ENCODE measurements at places on chromosomes 11 and 22.

DNA sequence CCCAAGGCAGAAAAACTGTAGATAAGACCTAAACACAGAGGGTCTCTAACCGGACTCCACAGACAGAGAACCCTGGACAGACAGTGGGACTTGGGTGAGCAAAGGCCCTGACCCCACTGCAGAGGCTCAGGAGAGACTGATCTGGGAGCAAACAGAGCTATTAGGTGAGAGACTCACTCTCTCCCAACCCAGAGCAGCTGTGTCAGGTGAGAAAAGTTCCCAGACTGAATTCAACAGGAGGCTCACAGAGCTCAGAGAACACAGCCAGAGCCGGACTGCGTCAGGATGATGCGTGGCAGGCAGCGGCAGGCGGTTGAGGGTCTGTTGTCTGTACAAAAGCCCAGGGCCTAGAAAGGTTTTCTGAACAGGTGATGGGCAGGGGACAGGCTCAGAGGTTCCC is 5.5 kb downstream of the RFPL2 start:
- no peak for DNase-seq

GRCh38 chr11:22521226-22521625 is 104.4 kb downstream of the FANCF start:
- no peak for DNase-seq

GRCh38 chr22:17781319-17782031 is 7.2 kb upstream of the BID start:
- DNase-seq: no peak

GRCh38 chr11:7596975-7597391 is 76.3 kb downstream of the CYB5R2 start:
- no peak for DNase-seq

GRCh38 chr11:701741-702461 is 4.1 kb upstream of the EPS8L2 start:
- no peak for DNase-seq
